Right hindlimb (tissue), 1 donor: ENCODE measurements at places on chromosomes 16 and 17.

- DNase-seq: no peak
These were observed 228.5 kb downstream of the FOXL1 start for GRCh38 chr16:86806838-86807351.

DNA sequence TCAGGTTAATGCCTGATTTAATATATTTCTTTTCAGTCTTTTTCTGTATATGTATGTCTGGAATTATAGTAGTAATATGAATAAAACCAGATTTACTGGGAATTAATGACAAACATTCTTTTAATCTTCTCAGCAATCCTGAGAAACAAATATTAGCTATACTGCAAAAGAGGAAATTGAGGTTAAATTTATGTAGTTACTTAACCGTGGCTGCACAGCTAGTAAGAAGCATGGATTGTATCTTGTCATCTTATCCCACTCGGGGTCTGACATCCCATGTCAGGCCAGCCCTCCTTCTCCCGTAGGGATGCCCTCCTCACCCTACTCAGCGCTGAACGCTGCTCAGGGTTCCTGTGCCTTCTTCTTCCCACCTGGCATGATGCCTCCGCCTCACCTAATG is 143.0 kb downstream of the FTO start:
- DNase-seq: no peak

DNA sequence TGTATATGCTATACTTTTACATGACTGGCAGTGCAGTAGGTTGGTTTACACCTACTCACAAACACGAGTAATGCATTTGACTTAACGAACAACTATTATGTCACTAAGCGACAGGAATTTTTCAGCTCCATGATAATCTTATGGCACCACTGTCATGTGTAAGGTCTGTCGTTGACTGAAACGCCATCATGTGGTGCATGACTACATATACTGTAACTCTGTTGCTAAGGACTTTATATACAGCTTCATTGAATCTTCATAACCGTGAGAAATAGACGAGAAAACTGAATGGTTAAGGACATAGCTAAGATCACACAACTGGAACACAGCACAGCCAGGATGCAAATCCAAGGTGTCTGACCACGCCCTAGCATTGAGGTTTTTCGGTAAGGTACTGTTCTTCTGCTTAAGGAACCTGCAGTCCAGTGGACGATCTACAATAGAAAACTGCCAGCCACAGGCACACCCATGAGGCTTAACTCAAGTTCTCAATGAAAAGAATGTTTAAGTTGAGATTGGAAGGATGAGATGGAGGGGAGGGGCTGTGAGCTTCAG is 3.3 kb downstream of the CFAP20 start:
- DNase-seq: no peak

- no peak for DNase-seq
These were observed 85.6 kb downstream of the ZFHX3 start for GRCh38 chr16:72962347-72962746.

- no peak for DNase-seq
These were observed 76.0 kb downstream of the CHD9NB start for GRCh38 chr16:52976539-52977167.

- no peak for DNase-seq
These were observed 241.5 kb upstream of the CNTNAP4 start for GRCh38 chr16:76035689-76036088.

DNA sequence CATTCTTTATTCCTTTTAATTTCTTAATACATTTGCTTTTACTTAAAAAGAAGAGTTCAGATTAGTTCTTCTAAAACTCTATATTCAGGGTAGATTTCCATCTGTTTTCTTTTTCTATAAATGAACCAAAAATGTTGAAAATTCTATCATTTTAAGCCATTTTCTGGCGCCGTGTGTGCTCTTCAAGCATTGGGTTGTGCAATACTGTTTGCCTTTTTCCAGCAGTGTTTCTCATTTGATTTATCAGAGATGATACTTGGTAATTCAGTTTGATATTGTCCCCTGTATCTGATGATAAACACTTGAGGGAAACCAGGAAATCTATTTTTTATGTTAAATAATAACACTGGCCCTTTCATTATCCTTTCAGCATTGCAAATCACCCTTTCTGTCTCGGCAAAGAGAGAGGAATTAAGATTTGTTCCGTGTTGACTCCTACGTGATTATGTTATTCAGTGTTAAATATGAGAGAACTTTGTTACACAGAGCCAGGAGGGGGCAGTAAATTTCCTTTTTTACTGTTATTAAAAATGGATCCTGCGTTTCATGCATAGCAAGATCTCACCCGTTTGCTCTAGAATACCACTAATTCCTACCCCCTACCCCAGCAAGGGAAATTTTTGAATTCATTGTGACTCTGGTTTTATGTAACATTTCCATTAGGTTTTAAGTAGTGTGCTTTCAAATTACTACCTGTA is 606.9 kb upstream of the RBFOX1 start:
- no peak for DNase-seq

DNA sequence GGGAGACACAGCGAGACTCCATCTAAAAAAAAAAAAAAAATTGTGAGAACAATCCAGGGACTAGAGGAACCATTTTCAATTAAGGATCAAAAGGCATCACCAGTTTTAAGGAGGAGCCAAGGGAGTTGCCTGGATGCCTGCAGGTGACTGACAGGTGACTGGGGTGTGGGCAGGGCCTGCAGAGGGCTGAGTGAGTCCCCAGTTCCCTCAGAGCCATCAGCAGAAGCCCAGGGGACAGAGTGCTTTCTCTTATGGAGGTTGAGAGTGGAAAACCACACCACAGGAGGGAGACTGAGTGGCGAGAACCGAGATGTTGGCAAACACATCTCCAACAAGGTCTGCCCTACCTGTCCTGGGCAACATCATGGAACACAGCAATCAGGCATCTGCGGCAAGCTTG is 27.1 kb upstream of the CREBBP start:
- DNase-seq: no peak
